ENCODE measurements at places on chromosomes 1 and 21. TPM values are rescaled to one million over a fixed set of nuclear protein-coding genes. Genes with fewer than 3 reads are reported as not detected.

DNA sequence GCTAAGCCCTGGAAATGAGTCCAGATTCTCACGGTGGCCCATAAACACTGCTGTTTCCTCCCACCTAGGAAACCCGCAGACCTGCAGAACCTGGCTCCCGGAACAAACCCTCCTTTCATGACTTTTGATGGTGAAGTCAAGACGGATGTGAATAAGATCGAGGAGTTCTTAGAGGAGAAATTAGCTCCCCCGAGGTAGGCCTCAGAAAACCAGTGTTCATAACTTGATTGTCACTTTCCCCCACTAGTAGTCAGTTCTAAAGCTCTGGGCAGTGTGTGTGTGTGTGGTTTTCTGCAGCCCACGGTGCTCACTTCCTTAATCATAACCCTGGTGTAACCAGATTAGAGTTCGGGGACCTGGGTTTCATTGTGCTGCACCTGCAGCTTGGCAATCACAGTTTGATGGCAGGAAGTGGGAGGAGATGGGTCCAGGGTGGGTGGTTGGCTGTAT lies 39.1 kb downstream of the CLIC6 start:
- peak; percentile 66 for DNase-seq

DNA sequence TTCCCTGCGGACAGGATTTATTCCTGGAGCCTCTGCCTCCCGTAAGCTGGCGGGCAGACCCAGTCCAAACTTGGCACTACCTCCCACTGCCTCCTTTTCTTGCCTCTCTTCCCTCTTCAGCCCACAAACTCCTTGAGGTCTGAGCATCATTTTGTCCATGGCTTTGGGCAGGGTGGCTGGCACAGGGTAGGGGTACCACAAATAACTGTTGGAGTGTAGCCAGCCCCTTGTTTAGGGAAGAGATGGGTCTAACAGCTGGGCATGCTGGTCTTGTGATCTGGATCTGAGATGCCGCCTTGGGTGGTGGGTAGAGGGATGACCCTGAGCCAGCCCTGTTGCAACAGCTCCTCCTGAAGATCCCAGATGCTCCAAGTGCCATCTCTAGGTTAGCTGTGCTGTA lies 71.4 kb upstream of the CLDN14 start:
- no peak for DNase-seq

GRCh38 chr1:240496941-240497340 lies 115.0 kb downstream of the GREM2 start:
- no peak for DNase-seq

- no peak for DNase-seq
Measured at GRCh38 chr1:21298981-21299391, 8.7 kb upstream of the ECE1 start.

DNA sequence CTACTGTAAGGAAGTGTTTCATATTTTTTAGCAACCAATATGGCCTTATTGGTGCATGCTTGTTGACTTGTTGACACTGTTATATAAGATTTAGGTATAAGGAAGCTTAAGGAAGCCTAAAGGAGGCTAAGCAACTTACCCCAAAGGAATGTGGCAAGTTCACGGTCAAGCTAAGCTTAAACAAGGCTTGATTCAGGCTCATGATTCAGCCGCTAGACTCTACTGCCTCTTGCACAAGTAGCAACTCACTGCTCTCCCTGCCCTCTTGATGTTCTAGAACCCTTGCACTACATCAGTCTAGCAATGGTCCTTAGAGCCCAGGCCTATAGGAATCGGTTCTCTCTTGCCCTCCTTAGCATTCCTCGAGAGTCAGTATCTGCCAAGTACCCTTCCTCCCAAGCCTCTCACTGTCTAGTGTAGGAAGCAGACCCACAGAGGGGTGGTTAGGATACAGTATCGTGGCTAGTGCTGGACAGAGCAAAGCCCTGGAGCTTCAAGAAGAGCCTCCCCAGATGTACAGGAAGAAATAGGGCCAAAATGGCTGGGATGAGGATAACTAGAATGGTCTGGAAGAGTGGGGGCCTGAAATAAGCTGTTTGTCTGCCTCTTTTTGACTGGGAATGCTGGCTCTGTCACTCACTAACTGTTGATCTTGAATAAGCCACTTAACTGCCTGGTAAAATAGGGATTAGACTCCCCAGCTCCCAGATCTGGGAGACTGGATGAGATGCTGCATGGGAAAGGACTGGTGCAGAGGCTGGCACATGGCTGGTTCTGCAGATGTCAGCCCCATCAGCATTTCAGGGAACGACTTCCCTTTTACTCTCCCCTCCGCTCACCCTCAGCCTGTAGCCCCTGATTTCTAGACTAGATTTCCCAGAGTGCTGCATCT lies 122.2 kb downstream of the NAV1 start:
- no peak for DNase-seq

DNA sequence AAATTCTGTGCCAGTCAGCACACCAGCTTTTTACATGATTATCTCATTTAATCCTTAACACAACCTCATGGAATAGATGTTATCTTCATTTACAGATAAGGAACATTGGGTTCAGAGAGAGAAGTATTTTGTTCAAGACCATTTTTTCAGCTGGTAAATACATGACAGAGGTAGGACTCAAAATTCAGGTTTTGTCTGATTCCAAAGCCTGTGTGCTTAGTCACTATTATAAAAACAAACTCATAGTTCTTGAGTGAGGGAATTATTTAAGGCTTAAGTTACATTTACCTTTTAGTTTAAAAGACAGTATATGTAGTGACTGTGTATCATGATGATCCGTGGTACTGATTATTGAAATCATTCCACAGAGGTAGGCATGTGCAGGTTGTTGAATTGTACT lies 125.2 kb downstream of the MAGI3 start:
- no peak for DNase-seq

DNA sequence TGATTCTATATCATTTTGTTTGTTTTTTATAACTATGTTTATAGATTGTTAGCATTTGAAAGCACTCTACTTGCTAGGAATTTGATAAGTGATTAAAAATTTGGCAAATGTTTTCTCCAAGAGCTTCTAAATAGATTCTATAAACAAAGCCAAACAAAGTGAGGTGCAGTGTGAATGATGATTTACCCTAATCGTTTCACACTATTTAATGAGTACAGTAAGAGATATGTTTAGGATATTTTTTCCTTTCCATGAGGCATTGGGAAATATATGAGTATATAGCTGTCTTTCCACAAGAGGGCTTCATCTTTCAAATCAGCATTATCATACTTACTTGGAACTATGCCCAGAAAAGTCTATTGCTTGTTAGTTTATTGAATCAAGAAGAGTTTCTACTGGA lies 277.0 kb upstream of the BRINP3 start:
- no peak for DNase-seq

DNA sequence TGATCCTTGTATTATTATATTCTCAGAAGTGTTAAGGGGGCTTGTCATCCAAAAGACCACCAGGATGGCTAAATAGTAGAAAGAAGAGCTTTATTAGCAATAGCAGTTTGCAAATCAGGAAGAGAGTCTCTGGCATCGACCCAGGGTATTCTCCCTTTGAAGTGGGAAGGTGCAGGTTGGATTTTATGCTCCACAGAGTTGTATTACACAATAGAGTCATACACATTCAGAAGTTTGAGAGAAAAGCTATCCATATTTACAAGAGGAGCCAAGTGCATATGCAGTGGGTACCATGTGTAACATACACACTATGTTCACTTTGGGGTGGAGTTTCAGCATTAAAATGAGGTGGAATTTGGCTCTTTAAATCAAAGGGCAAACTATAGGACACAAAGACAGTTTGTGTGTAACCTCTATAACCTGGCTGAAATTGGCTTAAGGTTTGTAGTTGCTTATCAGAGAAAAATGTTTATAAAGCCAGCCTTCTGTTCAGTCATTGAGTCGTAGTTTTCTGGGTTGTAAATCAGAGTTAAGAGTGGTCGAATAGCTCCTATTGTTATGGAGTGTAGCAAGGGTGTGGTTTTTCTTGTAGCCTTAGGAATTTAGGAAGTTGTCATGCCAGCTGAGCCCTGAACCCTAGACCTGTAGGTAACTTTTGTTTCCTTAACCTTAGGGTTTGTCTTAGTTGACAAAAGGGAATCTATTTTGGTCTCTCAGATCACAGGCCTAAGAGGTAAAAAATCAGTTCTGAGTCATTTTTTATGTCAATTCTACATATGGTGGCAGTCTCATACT lies 125.3 kb downstream of the DNM3 start:
- no peak for DNase-seq

The ILDR2 gene
- 5.4 TPM for total RNA-seq

The ERG gene
- total RNA-seq = not detected
